RWPE1 (cell line): ENCODE measurements at places on chromosomes 12 and 14.

DNA sequence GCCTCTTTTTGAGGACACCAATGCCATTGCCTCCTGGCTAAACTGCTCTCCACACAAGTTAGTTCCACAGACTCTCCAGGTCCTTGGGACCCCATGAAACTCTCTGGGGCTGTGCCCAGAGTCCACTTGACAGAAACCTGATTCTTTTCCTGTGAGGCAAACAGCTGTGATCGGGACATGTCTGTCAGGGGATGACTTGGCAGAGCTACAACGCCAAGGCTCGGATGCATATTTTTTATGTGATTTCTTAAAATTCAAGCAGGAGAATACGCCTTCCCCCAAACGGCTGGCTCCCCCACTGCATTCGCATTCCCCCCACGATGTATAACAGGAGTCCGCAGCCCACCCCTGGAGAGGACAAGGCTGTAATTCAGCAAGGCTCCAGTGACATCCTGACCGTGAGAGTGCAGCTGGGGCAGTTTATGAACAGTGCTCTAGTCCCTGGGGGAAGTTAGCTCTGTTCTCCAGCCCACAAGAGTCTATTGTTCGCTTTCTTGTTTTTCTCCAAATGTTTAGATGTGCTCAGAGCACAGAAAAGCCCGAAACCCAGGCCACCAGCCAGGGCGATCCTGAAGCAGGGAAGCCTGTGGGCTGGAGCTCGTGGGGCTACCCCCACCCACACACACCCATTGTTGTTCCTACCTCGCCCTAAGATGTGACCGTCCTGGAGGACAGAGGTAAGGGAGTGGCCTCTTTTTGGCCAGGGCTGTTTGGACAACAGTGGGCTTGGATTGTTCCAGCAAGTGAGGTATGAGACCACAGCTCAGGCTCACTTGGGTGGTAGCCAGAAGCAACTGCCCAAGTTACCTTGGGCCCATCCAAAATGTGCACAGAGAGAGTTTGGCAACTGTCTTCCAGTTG is 159.5 kb downstream of the ZFP36L1 start:
- no peak for DNase-seq

DNA sequence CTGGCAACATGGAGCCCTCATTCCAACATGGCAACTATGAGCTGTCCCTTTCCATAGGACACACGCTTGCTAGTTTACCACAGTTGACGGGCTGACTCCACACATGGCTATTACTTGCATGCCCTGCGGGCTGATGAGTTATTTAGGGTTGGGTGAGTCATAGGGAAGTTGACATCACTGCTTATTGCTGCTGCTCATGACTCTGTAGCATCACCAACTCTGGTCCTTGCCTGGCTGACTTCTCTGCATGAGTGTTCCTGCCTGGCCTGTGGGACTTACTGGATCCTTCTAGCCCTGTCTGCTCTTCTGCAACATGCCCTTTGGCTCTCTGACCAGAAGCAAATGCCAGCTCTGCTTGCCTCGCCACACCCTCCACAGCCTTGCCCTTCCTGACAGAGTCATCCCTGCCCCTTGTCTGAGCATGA is 199.5 kb downstream of the ANO6 start:
- DNase-seq = peak; percentile 93

DNA sequence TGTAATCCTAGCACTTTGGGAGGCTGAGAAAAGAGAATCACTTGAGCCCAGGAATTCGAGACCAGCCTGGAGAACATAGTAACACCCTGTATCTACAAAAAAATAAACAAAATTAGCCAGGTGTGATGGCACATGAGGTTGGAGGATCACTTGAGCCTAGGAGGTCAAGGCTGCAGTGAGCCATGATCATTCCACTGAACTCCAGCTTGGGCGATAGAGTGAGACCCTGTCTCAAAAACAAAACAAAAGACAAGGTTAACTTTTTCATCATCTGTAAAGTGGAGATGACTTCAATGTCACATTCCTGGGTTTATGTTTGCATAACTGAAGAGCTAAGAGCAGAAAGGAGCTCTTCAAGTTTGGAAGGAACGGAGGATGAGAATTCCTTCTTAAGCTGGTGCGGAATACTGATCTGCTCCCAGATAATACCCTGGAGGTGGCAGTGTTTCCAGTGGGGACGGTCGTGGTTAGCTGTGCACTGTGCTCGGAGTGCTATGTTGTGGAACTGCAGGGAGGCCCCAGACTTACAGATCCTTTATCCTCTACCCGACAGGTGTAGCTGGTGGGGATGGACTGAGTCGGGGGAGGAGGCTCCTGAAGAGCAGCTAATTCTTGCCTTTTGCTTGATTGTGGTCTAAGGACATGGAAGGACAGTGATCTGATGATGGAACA is 22.5 kb upstream of the BICD1 start:
- DNase-seq = no peak

- no peak for DNase-seq
Measured at GRCh38 chr14:47785058-47785457, 109.7 kb upstream of the MDGA2 start.

DNA sequence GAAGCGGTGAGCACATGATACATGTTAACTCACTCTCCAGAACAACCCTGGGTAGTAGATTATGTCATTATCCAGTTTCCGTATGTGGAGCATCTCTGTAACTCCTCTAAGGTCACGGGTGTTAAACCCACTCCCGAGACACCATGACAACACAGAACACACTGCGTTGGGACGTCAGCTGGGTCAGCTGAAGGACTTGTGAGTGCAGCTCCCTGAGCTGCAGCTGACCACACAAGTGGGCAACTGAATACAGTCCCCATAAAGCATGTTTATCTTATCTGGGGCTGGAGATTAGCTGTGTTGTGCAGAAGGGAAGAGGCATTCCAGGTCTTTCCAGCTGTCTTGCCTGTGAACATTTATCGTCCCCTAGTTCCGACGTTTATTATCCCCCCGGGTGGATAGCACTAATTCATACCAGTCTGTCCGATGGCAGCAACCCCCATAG is 211.5 kb downstream of the CHST11 start:
- no peak for DNase-seq

DNA sequence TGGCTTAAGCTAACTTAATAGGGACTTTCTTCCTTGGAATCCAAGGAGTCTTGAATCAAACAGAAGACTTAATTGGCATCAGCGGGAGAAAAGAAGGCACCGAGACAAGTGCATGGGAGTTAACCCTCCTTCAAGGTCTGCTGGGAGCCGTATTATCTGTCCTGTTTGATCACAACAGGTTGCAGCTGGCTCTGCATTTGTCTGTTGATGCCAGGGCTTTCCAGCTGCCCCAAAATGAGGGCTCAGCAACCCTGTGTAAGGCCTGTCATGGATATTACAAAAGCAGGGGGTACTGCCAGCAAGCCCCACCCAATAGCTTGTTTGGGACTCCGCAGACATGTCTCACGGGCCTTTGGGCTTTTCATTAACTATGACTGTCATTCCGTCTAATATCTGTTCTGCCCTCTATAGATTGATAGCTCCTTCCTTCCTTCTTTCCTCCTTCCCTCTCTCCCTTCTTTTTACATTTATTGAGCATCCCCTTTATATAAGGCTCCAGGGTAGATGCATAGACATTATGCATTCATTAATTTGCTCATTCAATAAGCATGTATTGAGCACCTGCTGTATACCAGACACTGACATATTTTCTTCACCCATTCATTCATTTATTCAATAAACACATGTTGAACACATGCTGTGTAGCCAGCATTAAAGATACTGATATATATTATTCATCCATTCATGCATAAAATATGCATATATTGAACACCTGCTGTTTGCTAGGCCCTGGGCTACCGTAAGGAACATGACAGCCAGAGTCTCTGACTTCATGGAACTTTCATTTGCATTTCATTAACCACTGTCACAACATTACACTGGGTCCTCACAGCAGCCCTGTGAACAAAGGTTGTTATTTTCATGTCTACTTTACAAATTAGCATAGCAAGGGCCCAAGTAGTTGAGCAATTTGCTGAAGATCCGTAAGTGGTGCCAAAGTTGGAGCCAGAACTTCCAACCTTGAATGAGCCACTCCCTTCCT is 56.2 kb downstream of the SVOP start:
- no peak for DNase-seq

GRCh38 chr14:24116128-24116814 is 1.5 kb upstream of the NRL start:
- DNase-seq = no peak

- no peak for DNase-seq
Measured at GRCh38 chr12:8840321-8840720, 17.9 kb downstream of the A2ML1 start.

DNA sequence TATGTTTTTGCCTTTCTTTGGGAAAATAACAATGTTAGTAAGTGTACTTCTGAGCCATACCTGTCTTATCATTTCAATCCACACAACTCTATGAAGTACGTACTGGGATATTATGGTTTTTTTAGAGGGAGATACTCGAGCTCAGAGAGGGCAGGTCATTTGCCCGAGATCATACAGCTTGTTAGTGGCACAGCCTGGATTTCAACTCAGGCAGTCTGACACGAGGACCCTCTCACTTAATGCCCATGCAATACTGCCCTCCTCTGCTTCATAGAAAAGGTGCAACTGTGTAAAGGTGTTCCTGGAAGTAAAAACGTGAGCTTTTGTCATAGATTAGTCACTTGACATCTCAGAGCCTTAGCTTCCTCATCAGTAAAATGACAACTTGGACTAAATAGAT is 128.0 kb downstream of the NDUFA12 start:
- peak; percentile 23 for DNase-seq

GRCh38 chr12:33427071-33427470 is 12.5 kb downstream of the SYT10 start:
- no peak for DNase-seq

DNA sequence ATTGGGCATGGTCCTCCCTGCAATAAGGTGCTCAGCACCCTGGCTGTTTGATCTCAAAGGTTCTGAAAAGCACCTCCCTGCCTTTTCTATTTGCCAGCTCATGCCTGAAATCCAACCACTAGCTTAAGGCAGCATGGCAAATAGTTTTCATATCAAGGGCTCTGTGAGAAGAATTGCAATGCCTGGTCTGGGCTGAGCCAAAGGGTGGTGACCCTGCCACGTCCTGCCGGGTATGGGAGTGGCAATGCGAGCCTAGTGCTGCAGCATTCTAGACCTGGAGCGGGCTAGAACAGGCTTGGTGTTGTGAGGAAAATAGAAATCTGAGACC is 2.3 kb upstream of the SCNN1A start:
- no peak for DNase-seq

- DNase-seq = no peak
Measured at GRCh38 chr12:108325018-108325358, 14.1 kb downstream of the CMKLR1 start.

DNA sequence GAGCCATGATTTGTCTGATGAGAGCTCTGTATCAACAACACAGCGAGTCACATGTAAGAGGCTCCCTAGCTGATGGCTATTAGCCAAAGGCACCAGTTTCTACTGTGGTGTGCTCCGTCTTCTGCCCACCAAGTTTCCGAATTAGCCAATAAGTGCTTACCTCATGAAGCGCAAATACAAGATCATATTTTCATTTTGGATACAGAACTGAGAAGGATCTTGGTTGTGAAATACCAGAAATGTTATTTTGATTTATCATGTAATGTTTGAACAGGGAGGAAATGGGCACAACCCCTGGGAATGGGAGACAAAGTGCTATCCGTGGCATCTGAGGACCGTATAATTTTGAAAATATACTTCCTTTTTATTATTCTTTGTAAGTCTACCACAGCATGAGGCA is 234.3 kb downstream of the DACT1 start:
- DNase-seq = no peak

- no peak for DNase-seq
Measured at GRCh38 chr12:24396224-24396623, 446.8 kb upstream of the SOX5 start.

- DNase-seq = no peak
Measured at GRCh38 chr14:68660495-68660894, 132.4 kb downstream of the ZFP36L1 start.

- DNase-seq = no peak
Measured at GRCh38 chr14:82366803-82367202, 833.1 kb upstream of the SEL1L start.

- no peak for DNase-seq
Measured at GRCh38 chr12:125742413-125742812, 677.2 kb downstream of the AACS start.

DNA sequence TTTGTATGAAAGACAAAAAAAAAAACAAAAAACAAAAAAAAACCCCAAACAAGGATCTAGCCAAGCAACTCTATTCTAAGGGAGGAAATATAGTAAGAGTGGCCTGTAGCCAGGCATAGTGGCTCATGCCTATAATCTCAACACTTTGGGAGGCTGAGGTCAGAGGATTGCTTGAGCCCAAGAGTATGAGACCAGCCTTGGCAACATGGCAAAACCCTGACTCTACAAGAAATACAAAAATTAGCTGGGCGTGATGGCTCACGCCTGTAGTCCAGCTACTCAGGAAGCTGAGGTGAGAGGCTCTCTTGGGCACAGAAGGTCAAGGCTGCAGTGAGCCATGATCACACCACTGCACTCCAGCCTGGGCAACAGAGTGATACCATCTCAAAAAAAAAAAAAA is 47.9 kb downstream of the TMEM117 start:
- no peak for DNase-seq

DNA sequence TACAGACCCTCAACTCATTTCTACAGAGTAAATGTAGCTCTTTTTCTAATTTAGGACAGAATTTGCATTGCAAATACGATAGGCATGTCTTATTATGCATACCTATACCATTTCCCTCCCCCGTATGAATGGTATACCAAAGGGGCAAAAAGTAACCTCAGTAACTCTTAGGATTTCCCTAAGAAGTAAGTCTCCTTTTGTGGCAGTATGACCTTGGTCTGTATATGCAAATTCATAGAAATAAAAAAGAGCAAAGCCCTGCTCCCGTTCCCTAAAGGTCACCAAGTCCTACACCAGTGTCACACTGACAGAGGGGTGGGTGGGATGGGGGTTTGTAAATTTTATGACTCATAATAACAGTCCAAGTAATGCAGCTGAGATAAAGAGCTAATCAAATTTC is 365.8 kb upstream of the CCDC196 start:
- no peak for DNase-seq

DNA sequence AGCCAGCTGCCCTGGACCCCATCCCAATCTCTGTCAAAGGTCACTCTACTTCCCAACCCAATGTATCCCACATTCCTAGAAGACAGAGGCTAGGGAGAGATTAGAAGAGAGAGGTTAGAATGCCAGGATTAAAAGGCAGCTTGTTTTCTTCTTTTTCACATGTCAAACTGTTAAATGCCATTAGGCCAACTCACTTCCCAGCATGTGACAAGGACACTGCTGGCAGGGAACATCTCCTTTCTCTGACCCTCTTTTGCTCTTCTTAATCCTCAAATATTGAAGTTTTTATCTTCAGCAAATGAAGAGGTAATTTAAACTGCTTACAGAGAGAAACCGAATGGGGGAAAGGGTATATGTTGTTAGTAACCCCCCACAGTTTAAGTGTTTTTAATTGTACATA is 89.1 kb downstream of the BBS10 start:
- no peak for DNase-seq

GRCh38 chr12:6724409-6724797 is 557 bp downstream of the COPS7A start:
- no peak for DNase-seq

GRCh38 chr12:2813214-2814185 is 1.0 kb downstream of the ITFG2 start:
- peak; percentile 59 for DNase-seq
